ENCODE measurements at places on chromosomes 11 and 22.

GRCh38 chr11:105155679-105156078, 16.1 kb upstream of the CARD18 start:
- no peak for DNase-seq

DNA sequence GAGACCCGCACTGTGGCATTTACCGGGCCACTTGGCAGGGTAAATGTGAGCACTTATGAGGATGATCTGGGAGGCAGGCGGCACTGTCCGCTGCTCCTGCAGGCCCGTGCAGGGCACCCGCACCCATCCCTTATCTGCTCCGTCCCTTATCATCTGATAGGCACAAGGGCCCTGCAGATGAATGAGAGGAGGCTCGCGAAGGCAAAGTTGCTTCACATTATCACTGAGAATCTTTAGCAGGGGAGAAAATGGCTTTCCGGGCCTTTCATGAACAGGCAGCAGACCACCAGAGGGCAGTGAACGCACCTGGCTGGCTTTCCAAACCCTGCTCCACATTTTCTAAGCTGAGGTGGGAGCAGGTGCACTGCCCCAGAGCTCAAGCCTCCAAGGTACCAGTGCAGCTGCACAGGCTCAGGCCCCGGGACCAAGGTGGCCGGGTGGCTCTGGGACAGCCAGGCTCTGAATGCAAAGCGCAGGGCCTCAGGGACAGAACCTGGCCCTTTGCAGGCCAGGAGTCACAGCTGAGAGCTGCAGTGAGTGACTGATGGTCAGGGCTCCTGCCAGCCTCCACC, 165.6 kb downstream of the SHANK2 start:
- DNase-seq = no peak

- no peak for DNase-seq
Measured at GRCh38 chr11:57477507-57478189, 17.3 kb downstream of the RTN4RL2 start.

DNA sequence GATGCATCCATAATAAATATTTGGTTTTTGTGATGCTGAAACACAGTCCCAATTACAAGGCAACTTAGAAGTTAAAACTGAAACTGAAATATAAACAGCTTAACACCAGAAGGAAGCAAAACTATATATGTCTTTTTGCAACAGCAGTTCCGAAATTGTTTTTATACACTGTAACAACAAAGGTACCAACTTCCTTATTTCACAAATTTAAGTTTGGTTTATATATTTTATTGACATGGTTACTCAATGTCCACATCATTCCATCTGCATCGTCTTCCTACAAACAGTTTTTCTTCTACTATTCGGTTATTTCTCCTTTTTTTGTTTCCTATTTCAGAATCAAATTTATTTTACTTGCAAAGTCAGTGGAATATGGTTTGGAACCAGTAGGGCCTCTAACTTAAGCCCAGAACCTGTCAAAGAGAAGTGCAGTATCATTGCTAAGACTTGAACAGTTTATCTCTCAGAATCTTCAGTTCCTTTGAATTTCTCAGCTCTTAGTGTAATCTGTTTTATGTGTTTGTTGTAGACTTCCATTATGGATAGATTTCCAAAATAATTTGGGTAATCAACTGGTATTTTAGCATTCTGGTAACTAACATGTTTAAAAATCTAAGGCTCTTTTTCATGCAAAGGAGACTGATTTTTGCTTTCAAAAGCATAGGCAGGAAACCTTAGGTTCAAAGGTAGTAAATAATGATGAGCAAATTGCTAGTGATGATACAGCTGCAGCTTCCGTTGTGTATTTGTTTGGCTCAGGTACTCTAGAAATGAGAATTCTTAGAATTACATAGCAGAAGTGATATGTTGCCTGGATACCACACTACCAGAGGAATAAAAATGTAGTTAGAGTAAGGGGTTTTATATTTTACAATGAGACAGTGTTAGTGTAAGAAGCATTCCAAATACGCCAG, 8.2 kb upstream of the HSPA8 start:
- no peak for DNase-seq

GRCh38 chr22:16721961-16722360, 103.2 kb downstream of the XKR3 start:
- DNase-seq = no peak

All from RWPE2 (cell line).